ENCODE measurements at places on chromosomes 7 and 10.

DNA sequence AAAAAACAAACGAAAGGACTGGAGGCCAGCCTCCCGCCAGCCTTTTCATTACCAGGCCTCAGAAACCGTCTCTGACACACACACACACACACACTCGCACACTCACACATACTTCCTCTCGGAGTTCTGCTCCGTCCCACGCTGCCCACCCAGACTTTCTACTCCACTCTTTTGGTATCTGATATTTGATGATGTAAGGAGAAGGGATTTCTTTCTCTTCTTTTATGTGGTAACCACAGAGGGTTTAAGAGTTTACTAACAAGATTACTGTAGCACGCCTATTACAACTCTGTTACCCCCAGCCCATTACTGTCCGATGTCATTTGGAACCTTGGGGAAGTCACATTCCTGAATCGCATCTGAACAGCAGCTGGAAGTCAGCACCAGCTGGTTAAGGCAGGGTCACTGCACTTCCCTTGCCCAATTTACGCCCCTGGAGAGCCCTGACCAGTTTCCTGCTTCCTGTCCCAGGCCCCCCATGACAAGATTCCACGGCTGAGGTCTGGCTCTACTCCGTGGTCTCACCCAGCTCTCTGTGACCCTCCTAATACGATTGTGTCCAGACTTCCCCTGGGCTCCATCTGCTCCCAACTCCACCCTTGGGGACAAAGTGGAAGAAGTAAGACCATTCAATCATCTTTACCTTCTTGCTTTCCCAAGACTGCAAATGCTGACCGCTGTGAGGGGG, 1.1 kb downstream of the DENND2A start:
- H3K36me3 ChIP-seq, result no peaks in the 10 kb centered on the region
- peak overlapping the region; percentile 99 for H3K27ac ChIP-seq
- peak overlapping the region; percentile 93 for H3K4me3 ChIP-seq
- peaks cover 42% of the 10 kb centered on the region for H3K4me1 ChIP-seq
- H3K27me3 ChIP-seq, result no peaks in the 10 kb centered on the region

DNA sequence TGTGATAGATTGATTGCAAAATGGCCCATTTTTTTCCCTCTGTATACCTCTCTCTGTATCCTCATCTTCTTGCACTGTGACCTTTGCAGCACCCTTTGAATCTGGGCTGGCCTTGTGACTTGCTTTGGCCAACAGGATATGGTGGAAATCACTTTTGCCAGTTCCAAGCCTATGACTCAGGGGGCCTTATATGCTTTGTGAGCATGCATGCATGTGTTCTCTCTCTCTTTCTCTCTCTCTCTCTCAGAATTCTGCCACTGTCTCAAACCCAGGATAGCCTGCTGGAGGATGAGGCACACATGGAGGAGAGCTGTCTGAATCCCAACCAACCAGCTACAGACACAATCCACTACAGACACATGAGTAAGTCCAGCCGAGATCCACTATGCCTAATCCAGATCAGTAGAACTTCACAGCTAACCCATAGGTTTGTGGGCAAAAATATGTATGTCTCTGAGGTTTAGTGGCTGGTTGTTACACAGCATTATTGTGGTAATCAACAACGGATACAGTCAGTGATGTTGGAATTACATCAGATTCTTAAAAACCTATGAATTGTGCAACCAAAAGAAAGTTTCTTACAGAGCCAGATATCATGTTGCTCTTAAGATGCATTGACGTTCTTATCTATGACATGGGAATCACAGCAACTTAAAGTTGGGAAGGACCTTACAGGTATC, 41.8 kb upstream of the ABCB4 start:
- peak; percentile 12 for DNase-seq
- H3K36me3 ChIP-seq, result no peaks in the 10 kb centered on the region
- no peak overlapping the region for H3K4me3 ChIP-seq

GRCh38 chr7:95501261-95501832, 15.6 kb downstream of the ASB4 start:
- no peaks in the 10 kb centered on the region for H3K27me3 ChIP-seq
- H3K4me3 ChIP-seq, result no peak overlapping the region
- no peaks in the 10 kb centered on the region for H3K36me3 ChIP-seq

- no peak overlapping the region for H3K4me3 ChIP-seq
- H3K36me3 ChIP-seq, result no peaks in the 10 kb centered on the region
- peaks cover 28% of the 10 kb centered on the region for H3K27me3 ChIP-seq
- H3K27ac ChIP-seq, result no peak overlapping the region
- DNase-seq, result no peak
Observed at GRCh38 chr7:142356166-142356565, 98.3 kb upstream of the PRSS58 start.

GRCh38 chr10:22294694-22295093, 21.5 kb upstream of the COMMD3 start:
- no peak overlapping the region for H3K27ac ChIP-seq
- H3K36me3 ChIP-seq, result no peaks in the 10 kb centered on the region
- H3K4me1 ChIP-seq, result no peaks in the 10 kb centered on the region
- no peak overlapping the region for H3K4me3 ChIP-seq

- H3K27me3 ChIP-seq, result no peaks in the 10 kb centered on the region
- no peaks in the 10 kb centered on the region for H3K4me1 ChIP-seq
- H3K36me3 ChIP-seq, result no peaks in the 10 kb centered on the region
- H3K27ac ChIP-seq, result no peak overlapping the region
- no peak overlapping the region for H3K4me3 ChIP-seq
- DNase-seq, result no peak
Observed at GRCh38 chr7:13651167-13651566, 338.3 kb downstream of the ETV1 start.

All from mesenchymal stem cell (in vitro differentiated cells and primary cell).